SJCRH30 (cell line): ENCODE measurements at places on chromosomes 7 and 10. TPM values are rescaled to one million over a fixed set of nuclear protein-coding genes. Genes with fewer than 3 reads are reported as not detected.

GRCh38 chr7:135769005-135769802 is 20.6 kb upstream of the FAM180A start:
- no peaks in the 10 kb centered on the region for H3K36me3 ChIP-seq
- peaks cover 23% of the 10 kb centered on the region for H3K4me1 ChIP-seq
- H3K4me3 ChIP-seq = no peak overlapping the region
- H3K27me3 ChIP-seq = no peaks in the 10 kb centered on the region

GRCh38 chr7:38382684-38383083 is 109.2 kb upstream of the TARP start:
- H3K4me1 ChIP-seq = no peaks in the 10 kb centered on the region
- H3K4me3 ChIP-seq = no peak overlapping the region
- H3K27me3 ChIP-seq = no peaks in the 10 kb centered on the region; the same call in 1 of the 2 replicates
- no peak for DNase-seq
- no peaks in the 10 kb centered on the region for H3K36me3 ChIP-seq
- no peak overlapping the region for H3K27ac ChIP-seq

DNA sequence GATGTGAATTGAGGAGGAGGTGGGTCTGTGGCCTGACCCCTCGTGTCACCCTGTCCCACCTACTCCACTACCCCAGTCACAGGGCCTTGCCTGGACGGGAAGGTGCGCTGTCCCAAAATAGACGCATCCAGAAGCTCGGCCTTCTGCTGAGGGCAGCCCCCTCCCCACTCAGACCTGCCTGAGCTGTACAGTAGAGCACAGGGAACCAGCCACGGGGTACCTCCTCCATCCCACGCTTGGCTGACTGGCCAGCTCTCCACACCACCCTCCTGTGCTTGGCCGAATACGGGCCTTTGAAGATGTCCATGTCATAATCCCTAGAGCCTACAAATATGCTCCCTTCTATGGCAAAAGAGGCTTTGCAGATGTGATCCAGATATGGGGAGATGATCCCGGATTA is 88.3 kb downstream of the CHST15 start:
- no peaks in the 10 kb centered on the region for H3K27me3 ChIP-seq
- H3K4me1 ChIP-seq = peaks cover 9% of the 10 kb centered on the region
- H3K36me3 ChIP-seq = no peaks in the 10 kb centered on the region
- DNase-seq = no peak
- H3K27ac ChIP-seq = no peak overlapping the region

DNA sequence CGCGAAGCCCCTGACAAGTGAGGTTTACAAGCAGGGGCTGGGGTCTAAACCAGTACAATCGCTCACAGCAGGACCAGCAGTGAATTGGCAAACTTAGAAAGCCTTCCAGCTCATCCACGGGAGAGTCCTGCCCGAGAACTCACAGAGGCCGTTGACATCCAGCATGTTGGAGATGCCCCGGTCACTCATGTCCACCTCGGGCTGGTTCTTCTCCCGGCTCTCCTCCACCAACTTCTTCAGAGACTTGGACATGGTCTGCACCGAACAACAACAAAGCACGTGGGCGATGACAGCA is 447 bp downstream of the RSU1 start:
- no peak for DNase-seq

DNA sequence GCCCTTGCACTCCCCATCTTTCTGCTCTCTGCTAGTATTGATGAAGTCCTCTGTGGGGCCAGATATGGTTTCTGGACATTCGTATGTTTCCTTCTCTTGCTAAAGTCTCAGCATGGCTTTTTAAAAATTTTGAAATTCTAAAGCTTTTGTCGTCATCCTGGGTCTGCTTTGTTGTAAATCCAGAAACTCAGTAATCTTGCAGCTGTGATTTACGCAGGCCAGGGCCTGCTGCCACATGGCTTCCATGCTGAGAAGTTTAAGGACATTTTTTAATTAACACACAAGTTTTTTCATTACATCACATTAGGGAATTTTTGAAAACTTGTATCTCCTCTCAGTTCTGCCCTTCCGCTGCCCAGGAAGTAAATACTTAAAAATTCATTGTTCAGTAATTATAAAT is 686.1 kb upstream of the IGFBP3 start:
- no peaks in the 10 kb centered on the region for H3K27me3 ChIP-seq
- no peak overlapping the region for H3K27ac ChIP-seq
- no peaks in the 10 kb centered on the region for H3K36me3 ChIP-seq
- no peak overlapping the region for H3K4me3 ChIP-seq
- DNase-seq = no peak

- H3K4me3 ChIP-seq = peak overlapping the region; percentile 84
- H3K27ac ChIP-seq = peak overlapping the region; percentile 63
- no peaks in the 10 kb centered on the region for H3K27me3 ChIP-seq
- peaks cover 4% of the 10 kb centered on the region for H3K36me3 ChIP-seq
- no peaks in the 10 kb centered on the region for H3K4me1 ChIP-seq
Measured at GRCh38 chr10:5888843-5889623, 660 bp downstream of the ANKRD16 start.

DNA sequence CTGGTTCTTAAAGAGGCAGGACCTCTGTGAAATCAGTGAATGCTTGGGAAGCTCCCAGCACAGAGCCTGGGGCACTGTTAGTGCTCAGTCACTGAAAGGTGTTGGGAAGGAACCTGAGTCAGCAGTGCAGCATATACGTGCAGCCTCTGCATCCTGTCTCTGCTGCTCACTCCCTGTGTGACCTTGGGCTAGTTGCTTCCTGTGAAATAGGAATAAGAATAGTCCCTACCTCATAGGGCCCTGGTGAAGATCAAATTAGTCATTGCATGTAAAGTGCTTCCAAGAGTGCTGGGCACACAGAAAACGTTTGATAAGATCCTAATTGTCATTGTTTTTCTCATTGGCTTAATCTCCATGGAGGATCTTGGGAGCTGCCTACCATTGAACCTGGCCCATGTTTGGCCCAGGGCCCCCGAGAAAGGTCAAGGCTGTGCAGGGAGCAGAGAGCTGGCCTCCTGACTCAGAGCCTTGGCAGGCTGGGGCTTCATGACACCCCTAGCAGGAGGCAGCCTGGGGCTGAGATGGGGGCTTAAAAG is 73.3 kb upstream of the COL13A1 start:
- no peak for DNase-seq
- no peak overlapping the region for H3K4me3 ChIP-seq
- H3K4me1 ChIP-seq = peaks cover 24% of the 10 kb centered on the region
- no peak overlapping the region for H3K27ac ChIP-seq
- H3K36me3 ChIP-seq = no peaks in the 10 kb centered on the region
- H3K27me3 ChIP-seq = no peaks in the 10 kb centered on the region

- H3K27me3 ChIP-seq = no peaks in the 10 kb centered on the region
- no peaks in the 10 kb centered on the region for H3K36me3 ChIP-seq
- no peak overlapping the region for H3K4me3 ChIP-seq
Measured at GRCh38 chr7:116240024-116240668, 29.8 kb downstream of the TES start.

GRCh38 chr7:69282946-69283345 is 315.3 kb upstream of the AUTS2 start:
- no peak overlapping the region for H3K27ac ChIP-seq
- H3K4me1 ChIP-seq = no peaks in the 10 kb centered on the region
- H3K27me3 ChIP-seq = no peaks in the 10 kb centered on the region
- H3K4me3 ChIP-seq = no peak overlapping the region
- H3K36me3 ChIP-seq = no peaks in the 10 kb centered on the region
- DNase-seq = no peak

DNA sequence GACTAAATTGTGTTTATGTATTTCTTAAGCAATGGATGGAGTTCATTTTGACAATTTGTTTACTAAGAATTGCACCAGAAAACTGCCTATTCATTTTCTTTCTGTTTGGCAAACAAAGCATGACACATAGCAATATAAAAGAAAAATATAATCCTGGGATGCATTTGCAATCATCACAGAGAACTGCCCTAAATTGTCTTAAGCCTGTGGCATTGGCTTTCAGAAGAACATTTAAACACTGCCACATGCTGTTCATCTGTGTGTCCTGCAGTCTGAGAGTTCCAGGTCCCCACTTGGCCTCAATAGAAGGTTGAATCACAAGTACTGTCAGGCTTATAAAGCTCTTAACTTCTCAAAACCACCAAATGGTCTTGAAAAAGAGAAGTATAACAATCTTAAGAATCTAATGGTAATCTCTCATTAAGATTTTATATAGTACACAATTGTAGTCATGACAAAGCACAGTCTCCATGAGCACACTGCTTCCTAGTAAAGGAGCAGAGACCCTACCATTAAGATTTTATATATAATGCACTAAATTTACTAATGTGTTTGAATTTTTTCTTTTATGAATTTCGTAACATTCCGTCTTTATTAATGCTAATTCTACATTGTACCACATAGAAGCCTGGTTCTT is 29.9 kb downstream of the RNLS start:
- no peaks in the 10 kb centered on the region for H3K27me3 ChIP-seq
- H3K27ac ChIP-seq = no peak overlapping the region
- no peaks in the 10 kb centered on the region for H3K36me3 ChIP-seq
- H3K4me1 ChIP-seq = no peaks in the 10 kb centered on the region
- H3K4me3 ChIP-seq = no peak overlapping the region
- DNase-seq = peak; percentile 9

DNA sequence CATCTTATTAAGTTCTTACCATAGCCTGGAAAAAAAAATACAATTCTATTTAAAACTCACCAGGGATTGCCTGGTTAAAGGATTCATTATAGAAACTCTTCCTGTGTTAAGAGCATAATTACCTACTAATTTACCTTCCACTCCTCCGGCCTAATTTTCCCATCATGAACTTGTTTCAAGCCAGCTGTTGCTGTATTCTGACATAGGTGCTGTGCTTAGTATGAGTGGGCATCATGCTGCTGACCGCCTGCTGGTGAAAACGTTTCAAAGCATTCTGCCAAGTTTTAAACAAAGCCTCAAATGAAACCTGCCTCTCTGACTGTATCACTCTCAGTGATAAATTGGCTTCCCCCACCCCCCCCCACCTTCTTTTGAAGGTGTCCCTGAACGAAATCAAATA is 47.8 kb upstream of the KCNMA1 start:
- DNase-seq = no peak
- 0 out of 2 replicates have a peak, but pooled peaks cover 11% of the 10 kb centered on the region for H3K27me3 ChIP-seq
- no peak overlapping the region for H3K4me3 ChIP-seq

DNA sequence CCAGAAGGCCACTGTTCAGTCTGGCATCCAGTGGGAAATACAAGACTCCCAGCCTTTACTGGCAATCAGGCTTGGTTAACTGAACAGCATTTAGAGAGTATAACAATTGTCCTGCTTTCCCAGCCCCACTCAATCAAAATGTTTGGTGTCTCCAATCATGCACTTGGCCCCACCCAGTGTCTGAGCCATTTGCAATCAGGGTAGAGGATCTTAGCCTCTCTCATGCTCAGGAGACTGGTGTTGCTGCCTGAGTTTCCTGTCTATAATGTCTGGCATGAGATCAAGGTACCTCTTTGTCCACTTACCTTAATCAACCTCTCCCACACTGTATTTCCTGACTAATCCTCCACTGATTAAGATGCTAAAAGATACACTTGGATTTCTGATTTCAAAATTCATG is 290.2 kb upstream of the GHITM start:
- no peaks in the 10 kb centered on the region for H3K27me3 ChIP-seq
- no peak overlapping the region for H3K27ac ChIP-seq
- H3K36me3 ChIP-seq = no peaks in the 10 kb centered on the region
- H3K4me3 ChIP-seq = no peak overlapping the region
- DNase-seq = no peak
- no peaks in the 10 kb centered on the region for H3K4me1 ChIP-seq

DNA sequence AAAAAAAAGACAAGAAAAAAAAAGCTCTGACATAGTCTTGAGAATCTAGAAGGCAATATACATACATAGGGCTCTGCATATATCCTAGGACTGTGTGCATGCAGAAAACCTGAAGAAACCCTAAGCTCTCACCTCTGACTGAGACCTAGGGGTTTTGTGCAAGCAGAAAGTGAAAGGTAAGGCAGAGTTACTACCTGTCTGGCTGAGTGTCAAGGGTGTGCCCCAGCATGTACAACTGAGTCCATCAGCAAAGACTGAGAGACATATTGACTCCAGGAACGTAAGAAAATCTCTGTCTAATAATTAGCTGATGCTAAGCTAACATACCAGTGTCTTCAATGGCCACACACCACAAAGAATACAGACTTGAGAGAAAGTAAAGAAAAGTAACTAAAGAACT is 16.3 kb upstream of the HNRNPH3 start:
- H3K4me1 ChIP-seq = no peaks in the 10 kb centered on the region
- H3K36me3 ChIP-seq = no peaks in the 10 kb centered on the region
- H3K27me3 ChIP-seq = no peaks in the 10 kb centered on the region
- no peak overlapping the region for H3K4me3 ChIP-seq

Gene CUBN
- 0.34 and 2.6 TPM in 2 replicates for total RNA-seq

Gene PKD2L1
- not detected in 2 replicates for total RNA-seq

Gene CSTF2T
- total RNA-seq = 33.2 and 35.2 TPM in 2 replicates

Gene ABCF2
- 77.6 and 77.7 TPM in 2 replicates for total RNA-seq

Gene UCMA
- total RNA-seq = not detected in 2 replicates

Gene LRRC61
- total RNA-seq = not detected in 2 replicates

Gene PANK1
- 13.6 and 14.2 TPM in 2 replicates for total RNA-seq

Gene GDF10
- total RNA-seq = not detected in 2 replicates

Gene ACSM6
- 0.08 TPM in 1 of 2 replicates, not detected in the other for total RNA-seq

Gene IFIT5
- 7.1 and 8.1 TPM in 2 replicates for total RNA-seq
